ENCODE measurements at places on chromosomes 1 and 21.

DNA sequence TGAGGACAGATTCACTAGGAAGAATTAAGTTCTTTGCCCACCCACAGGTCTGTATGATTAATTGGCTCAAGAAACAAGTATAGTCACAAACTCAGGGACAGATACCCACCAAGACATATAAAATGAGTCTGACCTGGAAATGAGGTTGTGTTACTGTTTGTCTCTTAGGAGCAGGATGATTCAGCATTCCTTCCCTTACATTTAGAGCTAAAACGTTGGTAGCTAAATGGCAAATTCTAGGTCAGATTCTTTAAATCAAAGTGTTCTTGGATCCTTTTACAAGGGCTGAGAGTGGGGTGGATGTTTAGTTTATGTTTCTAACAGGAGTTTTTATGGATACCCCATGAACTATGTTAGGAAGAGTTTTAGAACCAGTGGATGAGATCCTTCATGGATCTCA is 4.7 kb downstream of the RIMKLA start:
- no peak for DNase-seq

DNA sequence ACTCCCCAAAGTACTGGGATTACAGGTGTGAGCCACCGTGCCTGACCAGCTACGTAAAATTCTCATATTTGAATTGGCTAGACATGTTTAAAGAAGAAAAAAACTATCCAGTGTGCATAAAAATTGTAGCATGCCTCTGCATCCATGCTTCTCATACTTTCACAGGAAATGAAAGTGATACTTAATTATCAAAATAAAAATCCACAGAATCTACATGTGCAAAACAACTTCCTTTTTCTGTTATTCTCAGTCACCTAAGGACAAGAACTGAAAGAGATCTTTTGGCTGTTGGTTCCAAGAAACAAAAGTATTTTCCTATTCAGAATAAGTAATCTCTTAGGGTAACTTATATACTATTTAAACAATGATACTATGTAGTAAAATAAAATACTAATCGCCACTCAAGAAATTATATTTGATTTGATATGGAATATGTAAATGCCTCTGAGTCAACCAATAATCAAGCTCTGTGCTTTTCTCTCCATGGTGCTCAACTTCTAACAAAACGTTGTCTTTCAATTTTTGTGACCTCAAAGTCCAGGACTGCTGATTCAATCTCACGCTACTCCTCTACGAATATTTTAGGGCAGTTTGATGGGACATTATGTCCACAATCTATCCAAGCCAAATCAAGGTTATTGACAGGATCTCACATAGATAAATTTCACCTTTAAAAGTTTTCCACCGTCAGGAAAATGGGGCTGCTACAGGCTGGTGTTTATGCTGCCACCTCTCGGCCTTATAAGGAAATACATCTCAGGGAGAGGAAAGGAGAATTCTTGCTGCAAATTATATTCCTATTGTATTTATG is 102.7 kb downstream of the ZNF281 start:
- no peak for DNase-seq

DNA sequence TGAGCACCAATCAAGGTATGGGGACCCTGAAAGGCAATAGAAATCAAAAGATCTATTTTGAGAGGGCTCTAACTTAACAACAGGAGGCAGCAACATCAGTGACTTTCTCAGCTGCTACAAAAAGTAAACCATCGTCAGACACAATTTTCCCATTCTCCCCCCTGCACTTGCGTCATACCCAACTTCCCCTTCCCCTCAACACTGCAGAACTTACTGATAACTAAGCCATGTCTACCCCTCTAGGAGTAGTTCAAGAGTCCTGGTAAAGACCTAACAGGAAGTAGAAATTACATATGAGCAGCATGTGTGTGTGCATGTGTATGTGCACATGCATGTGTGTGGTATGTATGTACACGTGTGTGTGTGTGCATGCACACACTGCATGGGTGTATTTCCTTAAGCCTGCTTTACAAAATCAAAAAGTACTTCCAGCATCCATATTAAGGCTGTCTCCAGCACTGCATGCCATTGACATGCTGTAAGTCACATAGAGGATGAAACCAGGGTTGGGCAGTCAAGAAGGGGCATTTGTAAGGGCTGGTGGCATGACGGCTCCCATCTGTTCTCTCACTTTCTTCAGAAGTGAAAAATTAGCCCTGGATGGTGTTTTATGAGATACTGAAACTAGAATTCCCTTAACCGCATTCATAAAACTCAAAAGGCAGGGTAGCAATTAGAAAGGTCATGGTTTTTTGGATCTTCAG is 460.1 kb upstream of the RUNX1 start:
- no peak for DNase-seq

- no peak for DNase-seq
Measured at GRCh38 chr21:31447505-31447904, 103.4 kb upstream of the TIAM1 start.

- DNase-seq = no peak
Measured at GRCh38 chr1:233587958-233588799, 25.7 kb upstream of the KCNK1 start.

- peak; percentile 20 for DNase-seq
Measured at GRCh38 chr1:167819849-167820683, 93.9 kb downstream of the ADCY10 start.

GRCh38 chr1:85888921-85889320 is 180.7 kb upstream of the ZNHIT6 start:
- DNase-seq = no peak

- DNase-seq = no peak
Measured at GRCh38 chr1:37290718-37291117, 183.7 kb upstream of the ZC3H12A start.

DNA sequence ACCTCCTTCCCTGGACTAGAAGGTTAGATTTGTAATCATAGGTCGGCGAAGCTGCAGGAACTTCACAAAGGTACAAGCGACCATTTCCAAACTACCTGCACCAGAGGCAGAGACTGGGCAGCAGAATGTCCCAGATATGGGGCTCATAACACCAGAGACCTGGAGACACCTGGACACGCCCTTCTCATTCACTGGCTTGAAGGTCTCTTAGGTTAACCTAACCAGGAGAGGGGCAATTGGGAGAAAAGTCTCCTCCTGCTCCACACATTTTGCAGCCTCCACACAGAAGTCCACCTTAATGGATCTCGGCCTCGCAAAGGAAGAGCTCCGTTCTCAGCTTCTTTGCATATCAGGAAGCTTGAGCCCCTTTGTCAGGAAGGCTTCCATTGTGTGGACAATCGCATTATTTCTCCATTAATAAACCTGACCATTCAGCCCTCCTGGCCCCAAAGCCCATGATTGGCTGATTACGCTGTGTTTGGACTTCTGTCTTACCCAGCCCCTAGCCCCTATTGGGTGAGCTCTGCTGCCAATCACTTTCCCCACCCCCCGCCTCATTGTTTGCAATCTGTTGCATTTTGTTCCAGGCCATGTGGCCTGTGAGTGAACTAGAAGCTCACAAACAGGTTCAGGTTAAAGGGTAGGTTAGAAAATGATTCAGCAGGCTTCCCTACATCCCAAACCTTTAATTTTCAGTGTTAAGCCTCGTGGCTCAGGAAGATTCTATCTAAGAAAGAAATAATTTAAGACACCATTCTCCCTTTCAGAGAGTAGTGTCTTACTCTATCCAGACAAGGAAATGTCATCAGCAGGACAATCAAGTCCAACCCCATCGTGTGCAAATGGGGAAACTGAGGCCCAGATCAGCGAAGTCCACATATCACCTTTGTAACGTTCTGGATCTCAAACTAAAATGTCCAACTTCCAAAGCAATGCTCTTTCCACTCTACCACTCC is 2.8 kb downstream of the MYCL start:
- no peak for DNase-seq

DNA sequence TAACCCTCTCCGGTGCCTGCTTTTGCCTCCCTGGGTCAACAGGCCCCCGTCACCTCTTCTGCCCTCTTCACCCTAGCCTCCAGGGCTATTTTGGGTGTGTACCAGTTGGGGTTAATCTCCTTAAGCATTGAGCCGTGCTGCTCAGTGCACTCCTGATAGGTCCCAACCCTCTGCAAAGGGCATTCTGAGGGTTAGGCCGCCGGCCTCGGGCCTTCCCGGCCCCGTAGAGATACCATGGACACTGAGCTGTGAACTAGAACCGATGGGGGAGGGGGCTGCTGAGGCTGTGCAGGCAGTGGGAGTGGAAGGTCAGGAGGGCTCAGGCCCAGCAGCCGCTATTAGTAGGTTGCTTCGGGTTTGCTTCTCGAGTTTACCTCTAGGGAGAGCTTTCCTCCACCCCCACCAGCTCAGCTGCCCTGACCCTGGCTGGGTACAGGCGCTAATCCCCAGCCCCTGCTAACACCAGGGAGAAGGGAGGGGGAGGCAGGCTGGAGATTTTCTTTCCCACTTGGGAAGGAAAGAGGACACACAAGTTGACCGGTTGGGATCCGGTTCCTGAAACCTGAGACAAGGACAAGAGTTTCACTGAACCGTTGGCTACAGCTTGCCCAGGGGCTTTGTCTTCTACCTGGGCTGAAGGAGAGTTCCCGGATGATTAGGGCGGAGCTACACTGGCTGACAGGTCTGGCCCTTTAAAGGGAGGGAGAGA is 4.8 kb downstream of the LMOD1 start:
- no peak for DNase-seq

DNA sequence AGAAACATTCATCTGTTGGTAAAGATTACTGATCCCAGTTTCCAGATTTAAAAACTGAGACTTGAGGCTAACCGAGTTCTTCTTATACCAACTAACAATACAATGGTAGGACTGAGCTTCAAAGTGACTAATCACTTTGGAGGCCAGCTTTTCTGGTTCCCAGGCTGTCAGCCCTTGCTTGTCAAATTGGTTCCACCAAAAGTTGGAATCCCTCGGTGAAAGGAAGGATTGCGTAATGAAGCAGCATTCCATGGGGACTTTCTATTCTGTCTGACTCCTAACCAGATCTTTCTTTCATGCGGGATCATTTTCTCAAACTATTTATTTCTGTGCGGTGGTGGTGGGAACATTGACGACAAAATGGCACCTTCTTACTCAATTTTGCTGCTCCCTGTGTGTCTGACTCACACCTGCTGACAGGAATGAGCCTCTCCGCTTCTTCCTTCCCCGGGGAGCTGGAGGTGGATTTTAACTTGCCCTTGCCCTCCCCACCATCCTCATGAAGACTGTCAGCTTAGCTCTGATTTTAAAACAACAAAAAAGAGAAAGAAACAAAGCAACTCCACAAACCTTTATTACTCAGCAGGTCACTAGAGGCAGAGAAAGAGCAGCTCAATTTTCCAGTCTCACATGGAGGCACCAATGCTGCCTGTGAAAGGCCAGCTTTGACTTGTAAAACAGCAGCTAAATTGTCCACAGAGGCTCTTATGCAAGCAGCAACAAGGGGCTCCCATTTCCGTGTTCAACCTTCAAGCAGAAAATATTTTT is 32.9 kb upstream of the RASAL2 start:
- DNase-seq = no peak

DNA sequence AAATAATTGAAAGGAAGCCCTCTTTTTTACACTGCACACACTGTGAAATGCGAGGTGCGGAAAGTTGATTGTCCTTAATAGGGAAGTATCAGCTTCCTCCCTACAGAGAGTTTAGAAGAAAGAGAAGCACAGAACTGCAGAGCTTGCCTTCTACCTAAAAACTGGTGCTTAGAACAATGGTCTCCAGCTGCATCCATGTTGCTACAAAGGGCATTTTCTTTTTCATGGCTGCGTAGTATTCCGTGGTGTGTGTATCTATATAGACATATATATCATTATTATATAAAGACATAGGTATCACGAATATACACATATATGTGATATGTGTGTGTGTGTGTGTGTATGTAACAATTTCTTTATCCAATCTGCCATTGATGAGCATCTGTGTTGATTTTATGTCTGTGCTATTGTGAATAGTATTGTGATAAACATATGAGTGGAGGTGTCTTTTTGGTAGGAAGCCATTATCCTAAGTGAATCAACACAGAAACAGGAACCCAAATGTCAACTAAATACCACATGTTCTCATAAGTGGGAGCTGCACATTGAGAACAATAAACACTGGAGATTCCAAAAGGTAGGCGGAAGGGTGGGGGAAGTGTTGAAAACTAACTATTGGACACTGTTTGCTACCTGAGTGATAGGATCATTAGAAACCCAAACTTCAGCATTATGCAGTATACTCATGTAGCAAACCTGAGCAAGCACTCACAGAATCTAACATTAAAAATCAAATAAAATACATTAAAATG is 290.0 kb upstream of the RUNX1 start:
- DNase-seq = no peak

DNA sequence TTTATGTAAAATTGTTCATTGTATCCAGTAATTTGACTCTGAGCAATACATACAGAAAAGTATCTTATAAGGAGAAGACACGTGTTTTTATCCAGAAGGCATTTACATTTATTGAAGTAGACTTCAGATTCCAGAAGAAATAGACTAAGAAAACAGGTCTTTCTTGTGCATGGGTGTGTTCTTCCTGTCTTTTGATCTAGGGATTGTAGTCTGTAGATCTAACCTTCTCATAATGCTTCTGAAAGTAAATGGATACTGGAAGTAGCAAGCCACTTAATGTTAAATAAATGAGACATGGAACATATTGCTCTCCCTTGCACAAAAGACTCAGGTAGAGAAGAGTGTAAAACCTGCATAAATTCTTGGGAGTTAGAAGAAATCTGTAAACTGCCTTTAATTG is 853.2 kb upstream of the B3GALT2 start:
- DNase-seq = no peak

Measured in stimulated activated CD4-positive, alpha-beta T cell treated with anti-CD3 and anti-CD28 coated beads, Interleukin-2, amount 100 ng/mL, for 24 hours (primary cell).